Naive thymus-derived CD4-positive, alpha-beta T cell (primary cell): ENCODE measurements at places on chromosomes 5 and 9. TPM values are rescaled to one million over a fixed set of nuclear protein-coding genes. Genes with fewer than 3 reads are reported as not detected.

The SPINK7 gene
- not detected for total RNA-seq

The GABRG2 gene
- total RNA-seq: not detected

The LVRN gene
- not detected for total RNA-seq

The OMD gene
- not detected for total RNA-seq

The NSG2 gene
- total RNA-seq: not detected

The IFNA6 gene
- not detected for total RNA-seq

The ANKRD18A gene
- total RNA-seq: 2.4 and 2.7 TPM in 2 replicates

The PCDHB6 gene
- total RNA-seq: not detected in 2 replicates

The CNTLN gene
- total RNA-seq: 0.30 TPM

The GFI1B gene
- total RNA-seq: 0.21 TPM

The PPP3R2 gene
- not detected for total RNA-seq

The IL9 gene
- total RNA-seq: not detected

The KLHL3 gene
- 26.6 TPM for total RNA-seq

The CAPSL gene
- total RNA-seq: not detected in 2 replicates

The SLC26A2 gene
- 5.2 TPM for total RNA-seq

The ZNF454 gene
- 0.32 TPM for total RNA-seq

The DDX46 gene
- 64.2 TPM for total RNA-seq

The PITX1 gene
- not detected for total RNA-seq

The TAF11L5 gene
- not detected for total RNA-seq
